ENCODE measurements at places on chromosomes 12 and 14.

DNA sequence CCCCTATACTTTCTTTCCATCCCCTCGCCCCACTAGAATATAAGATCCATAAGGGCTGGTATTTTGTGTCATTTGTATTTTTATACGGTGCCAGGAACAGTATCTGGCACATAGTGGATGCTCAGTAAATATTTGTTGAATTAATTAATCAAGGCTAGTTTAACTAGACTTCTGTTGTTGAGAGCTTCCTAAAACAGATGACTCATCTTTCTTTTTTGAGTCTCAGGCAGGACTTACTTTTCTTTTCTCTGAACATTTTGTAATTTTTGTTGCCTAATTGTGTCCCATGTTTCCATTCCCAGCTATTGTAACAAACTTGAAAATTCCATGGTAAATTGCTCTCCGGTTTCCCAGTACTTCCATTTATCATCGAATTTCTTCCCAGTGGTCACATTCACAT lies 16.7 kb downstream of the STK38L start:
- DNase-seq, result peak; percentile 51

GRCh38 chr14:103121846-103122584 lies 1.2 kb upstream of the TNFAIP2 start:
- DNase-seq, result peak; percentile 90

DNA sequence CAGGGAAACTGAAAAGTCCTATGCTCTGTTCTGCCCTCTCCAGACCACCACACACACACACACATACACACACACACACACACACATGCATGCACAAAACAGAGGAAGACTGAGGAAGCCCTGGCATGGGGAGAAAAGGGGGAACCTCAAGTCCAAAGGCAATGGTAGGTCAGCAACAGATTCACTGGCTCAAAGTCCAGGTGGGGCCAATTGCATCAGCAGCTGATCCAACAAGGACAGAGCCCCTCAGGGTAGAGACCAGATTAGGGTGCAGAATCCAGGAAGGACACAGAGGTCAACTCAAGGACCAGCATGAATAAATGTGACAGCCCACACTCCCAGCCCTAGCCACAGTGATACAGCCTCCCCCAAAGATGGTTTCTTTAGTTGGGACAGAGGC lies 425.0 kb upstream of the SOX5 start:
- DNase-seq, result no peak

DNA sequence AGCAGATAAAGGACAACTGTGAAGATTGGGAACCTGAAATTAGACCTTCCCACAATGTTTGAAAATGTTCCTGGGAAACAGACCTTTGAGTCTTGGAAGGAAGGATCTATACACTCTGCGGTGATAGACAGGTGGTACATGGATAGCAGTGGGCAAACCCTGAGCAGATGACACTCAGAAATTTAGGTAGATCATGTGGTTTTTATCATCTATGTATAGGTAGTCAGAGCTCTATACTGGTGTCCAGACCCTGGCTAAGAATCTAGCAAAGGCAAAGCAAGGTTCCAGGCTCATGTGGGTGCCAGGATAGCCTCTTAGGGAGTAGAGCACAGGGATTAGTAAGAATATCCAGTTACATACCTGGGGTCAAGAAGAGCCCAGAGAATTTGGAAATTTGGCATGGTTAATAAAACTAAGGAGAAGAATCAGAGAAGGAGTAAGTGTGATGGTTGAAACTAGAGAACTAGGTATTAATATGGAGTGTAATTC lies 331.2 kb upstream of the FBXO33 start:
- DNase-seq, result no peak

- no peak for DNase-seq
These were observed 41.5 kb upstream of the LTBP2 start for GRCh38 chr14:74653386-74654138.

GRCh38 chr14:101619484-101619883 lies 58.2 kb downstream of the DIO3 start:
- no peak for DNase-seq

GRCh38 chr14:33951183-33951840 lies 438 bp upstream of the EGLN3 start:
- no peak for DNase-seq

DNA sequence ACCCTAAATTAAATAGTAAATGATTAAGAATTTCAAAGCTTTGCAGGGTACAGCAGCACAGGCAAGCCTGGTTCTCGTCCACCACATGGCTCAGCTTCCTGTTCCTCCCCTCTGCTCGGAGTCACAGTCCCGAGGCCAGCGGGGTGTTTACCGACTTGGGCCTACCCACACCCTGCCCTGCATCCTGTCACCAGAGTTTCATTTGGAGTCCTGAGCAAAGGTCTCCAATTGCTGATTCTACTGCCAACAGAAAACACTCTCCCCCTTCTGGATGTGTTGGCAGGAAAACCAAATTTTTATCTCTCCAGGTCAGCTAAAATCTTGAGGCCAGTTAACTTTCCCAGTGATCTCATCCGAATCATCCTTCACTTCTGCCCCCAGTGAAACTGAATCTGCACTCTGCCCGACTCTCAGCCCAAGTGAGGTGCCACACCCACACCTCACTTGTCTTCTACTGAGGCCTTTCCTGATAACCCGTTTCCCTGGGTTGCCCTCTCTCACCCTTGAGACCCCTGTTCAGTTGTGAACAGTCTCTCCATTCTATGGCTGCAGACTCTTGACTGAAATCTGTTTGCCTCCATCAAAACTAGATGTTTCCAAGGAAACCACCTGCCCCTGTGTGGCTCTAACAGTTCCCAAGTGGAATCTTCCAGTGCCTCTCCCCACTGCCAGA lies 71.2 kb downstream of the VCPKMT start:
- peak; percentile 92 for DNase-seq

GRCh38 chr14:65142429-65142828 lies 40.1 kb upstream of the MAX start:
- DNase-seq, result no peak

DNA sequence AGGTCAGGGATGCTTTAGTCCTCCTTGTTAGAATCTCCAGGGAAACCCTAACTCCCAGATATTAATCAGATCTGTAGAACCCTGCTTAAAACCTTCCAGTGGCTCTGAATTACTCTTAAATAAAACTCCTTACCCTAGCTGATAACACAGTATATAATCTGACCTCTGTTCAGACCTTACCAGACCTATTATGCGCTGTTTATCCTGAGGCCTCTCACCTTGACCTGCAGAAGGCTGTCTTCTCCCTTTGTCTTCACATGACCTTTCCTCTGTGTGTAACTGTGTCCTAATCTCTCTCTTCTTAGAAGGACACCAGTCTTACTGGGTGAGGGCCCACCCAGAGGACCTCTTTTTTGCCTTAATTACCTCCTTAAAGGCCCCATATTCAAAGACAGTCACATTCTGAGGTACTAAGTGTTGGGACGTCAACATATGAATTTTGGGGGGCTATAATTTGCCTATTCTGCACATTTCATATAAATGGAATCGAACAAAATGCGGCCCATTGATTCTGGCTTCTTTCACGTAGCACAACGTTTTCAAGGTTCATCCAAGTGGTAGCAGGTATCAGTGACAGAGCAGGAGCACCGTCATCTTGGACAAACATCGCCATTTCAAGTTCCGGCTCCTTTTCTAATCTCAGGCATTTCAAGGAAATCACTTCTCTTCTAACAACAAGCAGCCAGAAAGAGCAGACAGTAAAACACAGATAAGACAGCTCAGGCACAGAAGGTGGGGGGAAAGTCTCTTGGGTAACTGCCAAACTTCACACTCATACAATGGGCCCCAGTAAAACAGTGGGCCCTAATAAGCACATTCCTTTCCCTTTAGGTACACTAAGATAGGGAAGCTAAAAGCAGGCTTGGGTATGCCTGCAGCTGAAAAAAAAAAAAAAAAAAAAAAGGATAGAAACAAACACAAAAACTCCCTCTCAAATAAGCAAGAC lies 200.2 kb upstream of the NUDT4 start:
- no peak for DNase-seq

DNA sequence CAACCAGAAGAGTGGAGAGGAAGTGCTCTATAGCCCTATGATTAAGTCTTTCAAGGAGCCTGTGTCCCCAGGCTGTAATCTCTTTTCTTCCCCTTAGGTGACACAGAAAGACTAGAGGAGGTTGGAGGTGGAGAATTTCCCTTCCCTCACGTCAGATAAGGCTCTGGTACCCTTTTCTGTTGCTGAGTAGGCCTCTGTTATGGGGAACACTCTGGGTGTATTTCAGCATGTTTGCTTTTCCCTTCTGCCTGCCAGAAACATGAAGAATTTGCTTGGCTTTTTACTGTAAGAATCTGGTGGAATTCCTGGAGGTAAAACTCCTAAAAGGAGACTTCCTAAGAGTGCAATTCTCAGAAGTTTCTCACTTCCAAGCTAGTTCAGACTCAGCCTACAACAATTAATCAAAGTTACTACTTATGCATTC lies 58.3 kb downstream of the SIX1 start:
- DNase-seq, result no peak

GRCh38 chr14:33949411-33949893 lies 1.4 kb downstream of the EGLN3 start:
- no peak for DNase-seq

DNA sequence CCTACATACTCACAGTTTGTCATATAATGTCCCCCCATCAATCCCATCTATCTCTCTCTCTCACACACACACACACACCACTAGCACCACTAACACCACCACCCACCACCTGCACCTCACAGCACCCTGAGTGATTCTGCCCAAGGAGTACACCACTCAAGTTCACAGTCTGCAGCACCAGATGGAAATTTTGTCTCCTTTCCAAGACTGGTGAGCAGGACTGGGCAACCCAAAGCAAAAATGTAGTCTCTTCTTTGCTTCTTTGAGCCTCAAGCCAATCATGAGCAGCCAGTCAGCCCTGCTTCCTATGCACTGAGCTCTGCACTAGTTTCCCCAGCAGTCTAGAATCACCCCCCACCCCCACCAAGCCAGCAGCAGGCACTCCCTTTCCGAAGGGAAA lies 15.0 kb upstream of the ARMH4 start:
- no peak for DNase-seq

DNA sequence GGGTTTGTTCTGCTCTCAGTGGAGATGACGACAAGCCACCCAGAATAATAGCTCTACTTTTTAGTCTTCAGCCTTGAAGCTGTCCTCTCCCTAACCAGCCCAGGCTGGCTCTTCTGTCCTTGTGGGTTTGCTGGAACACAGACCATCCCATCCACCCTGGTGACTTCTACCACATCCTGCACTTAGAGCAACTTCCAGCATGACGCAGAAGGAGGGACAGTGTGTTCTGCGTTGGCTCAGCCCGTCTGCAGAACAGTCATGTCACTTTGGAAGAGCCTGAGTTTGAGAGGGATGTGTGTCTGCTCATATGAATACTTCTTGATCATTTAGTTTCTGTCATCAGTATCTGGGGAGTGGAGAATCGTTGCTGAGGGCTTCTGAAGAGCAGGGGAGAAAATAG lies 198.0 kb downstream of the CACNA1C start:
- no peak for DNase-seq

GRCh38 chr12:127081058-127081457 lies 1185.9 kb upstream of the TMEM132C start:
- DNase-seq, result no peak

DNA sequence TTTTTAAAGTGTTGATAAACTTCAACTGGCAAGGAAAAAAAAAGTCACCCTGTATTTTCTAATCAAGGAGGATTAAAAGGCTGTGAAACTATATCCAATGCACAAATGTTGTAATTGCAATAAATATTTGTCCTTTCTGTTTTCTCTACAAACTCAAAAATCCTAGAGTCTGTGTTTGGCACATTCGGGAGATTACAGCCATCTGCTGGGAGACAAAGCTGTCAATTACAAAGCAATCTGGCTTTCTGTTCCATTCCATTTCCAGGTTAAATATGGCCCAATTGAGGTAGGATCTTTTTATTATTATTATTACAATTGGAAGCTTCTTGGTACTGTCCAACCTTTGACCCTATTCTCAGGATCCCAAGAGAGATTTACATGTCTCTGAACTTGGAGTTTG lies 295.9 kb downstream of the DIO2 start:
- no peak for DNase-seq

DNA sequence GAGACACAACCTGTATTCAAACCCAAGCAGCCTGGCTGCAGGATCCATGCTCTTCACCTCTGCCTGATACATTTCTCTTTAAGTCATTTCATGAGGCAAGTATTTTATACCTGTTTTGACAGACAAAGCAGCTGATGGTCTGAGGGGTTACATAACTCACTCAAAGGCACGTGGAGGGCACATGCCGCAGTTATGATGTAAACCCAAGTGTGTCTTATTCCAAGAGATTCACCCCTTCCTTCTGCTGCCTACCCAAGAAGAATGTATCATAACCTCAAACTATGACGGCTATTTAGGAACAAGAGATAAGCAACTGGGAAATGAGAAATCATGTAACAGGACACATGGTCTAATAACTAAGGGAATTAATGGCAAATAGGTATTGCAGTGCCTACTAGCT lies 329.8 kb upstream of the TMPO start:
- DNase-seq, result no peak

GRCh38 chr14:18660585-18660922 lies 59.6 kb downstream of the OR11H12 start:
- no peak for DNase-seq

GRCh38 chr14:91067186-91067585 lies 6.7 kb upstream of the RPS6KA5 start:
- no peak for DNase-seq

GRCh38 chr14:75446447-75446846 lies 18.6 kb downstream of the JDP2 start:
- no peak for DNase-seq

DNA sequence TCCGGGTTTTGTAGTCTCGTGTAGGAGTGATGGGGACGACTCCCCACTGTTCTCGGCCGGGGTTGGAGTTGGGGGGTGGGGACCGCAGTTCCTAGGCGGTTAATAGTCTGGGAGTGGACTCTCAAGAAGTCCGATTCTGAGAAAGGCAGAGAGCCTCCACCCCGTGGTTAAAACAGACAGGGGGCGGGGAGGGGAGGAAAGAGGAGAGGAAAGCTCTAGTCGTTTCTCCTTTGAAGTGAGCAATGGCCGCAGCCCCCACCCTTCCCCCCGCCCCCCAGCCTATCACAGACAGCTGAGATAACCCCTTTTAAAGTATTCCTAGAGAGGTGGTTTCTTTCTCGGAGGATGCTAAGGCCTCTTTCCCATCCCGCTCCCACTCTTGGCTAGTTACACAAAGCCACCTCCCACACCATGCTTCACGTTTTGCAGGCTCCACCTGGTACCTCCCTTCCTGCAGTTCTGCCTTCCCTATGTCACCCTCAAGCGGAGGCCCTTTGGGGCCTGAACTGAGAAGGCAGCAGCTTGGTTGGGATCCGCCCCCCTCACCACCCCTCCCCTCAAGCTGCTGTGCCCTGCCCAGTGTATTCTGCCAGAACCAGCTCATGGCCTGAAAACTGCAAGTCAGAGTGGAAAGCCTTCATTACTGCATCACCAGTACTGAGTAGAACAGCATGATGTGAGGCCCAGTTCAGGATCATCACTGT lies 853 bp downstream of the USP5 start:
- DNase-seq, result no peak

GRCh38 chr12:130156652-130157275 lies 5.5 kb upstream of the FZD10 start:
- no peak for DNase-seq

GRCh38 chr12:79547735-79548609 lies 142.8 kb downstream of the PAWR start:
- DNase-seq, result peak; percentile 39

- no peak for DNase-seq
These were observed 437.9 kb downstream of the BCL11B start for GRCh38 chr14:98834119-98834518.

All from suppressor macrophage treated with lipopolysaccharide for 4 hours (primary cell).